CD4-positive, alpha-beta T cell treated with Interferon alpha-2 for 1 hour (primary cell): ENCODE measurements at places on chromosomes 6 and 20.

GRCh38 chr6:141413196-141413595, 719.5 kb upstream of the GJE1 start:
- DNase-seq = no peak

DNA sequence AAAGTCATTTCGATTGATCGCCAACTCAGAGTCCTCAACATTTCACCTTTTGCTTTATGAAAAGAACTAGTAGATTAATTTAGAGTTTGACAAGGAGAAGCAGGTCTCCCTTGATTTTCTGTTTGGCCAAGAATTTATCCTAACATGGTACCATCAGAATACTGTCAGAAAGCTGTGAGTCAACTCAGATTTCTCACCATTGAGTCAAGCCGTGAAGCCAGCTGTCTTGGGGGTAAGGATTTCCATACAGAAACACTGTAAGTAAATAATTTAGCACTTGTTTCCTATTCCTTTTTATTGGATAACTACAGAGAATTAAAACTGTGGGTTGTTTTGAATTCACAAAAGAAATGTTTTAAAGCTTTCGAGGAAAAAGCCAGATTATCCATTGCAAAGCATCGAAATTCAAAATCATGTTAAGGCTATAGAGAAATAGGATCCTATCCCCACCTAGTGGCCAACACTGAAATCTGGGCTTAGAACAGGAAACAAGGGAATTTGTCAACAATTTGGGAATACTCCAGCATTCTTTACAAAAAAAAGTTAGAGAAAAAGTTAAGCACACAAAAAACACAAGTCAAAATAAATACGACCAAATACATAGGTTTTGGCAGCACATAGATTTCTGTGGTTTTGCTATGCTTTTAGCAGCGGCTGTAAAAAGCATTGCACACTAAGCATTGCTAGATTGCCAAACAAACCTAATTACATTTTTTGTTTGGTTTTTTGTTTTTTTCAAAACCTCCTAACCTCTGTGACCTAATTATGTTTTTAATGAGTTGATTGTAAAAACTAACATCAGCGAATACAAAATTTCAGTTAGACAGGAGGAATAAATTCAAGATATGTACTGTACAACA, 44.2 kb downstream of the COL11A2 start:
- DNase-seq = no peak

DNA sequence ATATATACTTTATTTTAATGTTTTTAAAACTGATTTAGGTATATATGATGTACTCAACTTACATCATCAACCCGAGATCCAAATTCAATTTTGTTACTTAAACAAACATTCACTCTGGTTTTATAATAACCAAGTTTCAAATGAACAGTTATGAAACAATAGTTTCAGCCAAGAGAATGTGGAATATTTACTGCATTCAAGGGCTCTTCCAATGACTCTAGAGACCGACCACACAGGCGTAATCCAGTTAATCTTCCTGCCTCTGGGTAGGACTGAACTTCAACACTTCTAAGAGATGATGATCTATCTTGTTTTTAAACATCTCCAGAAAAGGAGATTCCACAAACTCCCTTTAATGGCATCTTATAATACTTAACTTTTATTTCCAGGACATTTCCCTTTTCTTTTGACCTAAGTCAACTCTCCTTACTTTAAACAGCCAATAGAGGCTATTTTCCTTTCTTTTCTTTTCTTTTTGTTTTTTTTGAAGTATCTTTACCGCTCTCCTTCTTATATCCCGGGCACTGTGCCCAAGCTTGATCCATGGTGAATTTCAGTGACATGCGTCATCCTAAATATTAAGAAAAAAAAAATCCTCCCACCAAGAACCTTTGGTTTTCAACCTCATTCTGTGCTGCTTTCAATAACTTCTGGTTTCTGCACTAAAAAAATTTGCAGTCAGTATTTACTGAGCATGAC, 110.1 kb downstream of the KIF13A start:
- no peak for DNase-seq

DNA sequence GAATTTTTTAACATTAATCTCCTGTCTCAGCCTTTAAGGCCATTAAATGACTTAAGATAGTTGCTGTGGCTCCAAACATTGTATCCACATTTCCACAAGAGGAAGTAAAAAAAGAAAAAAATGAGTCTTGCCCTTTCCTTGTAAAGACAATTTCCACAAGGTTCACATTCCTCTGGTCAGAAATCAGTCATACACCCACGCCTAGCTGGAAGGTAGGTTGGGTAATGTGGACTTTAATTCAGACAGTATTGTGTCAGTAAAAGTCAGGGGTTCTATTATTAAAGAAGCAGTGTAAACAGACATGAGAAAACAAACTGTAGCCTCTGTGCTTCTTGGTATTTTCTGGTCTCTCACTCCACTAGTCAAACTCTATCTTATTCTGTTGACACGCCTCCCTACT, 682.0 kb downstream of the GRIK2 start:
- no peak for DNase-seq

DNA sequence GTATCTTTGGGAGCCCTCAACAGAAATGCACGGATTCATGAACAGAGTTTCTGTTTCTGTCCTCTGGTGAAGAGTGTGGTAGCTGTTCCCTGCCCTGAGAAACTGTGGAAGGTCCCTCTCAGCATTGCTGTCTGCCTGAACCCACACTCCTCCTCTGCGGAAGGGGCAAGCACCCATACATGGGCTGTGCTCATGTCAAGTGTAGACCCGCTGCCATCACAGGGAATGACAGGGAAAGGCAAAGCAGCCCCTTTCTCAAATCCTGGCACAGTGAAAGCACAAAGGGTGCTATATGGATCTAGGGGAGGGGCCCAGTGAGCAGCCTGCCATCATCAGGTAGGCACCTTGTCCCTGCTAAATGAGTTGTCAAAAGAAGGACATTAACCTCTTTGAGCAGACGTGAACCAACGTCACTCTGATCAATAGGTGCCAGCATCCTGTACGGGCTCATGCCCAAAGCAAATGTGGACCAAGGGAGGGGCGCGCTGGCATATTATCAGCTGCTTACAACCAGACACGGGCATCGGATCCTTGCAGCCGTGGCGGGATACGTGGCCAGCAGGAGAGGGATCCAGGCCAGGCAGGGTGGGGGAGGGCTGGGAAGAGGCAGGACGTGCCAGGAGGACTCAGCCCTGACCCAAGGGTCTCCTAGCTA, 231.2 kb upstream of the PMEPA1 start:
- no peak for DNase-seq

GRCh38 chr6:157946865-157947532, 34.7 kb upstream of the SYNJ2 start:
- DNase-seq = peak; percentile 13

GRCh38 chr6:151004383-151005024, 139.0 kb downstream of the MTHFD1L start:
- no peak for DNase-seq

DNA sequence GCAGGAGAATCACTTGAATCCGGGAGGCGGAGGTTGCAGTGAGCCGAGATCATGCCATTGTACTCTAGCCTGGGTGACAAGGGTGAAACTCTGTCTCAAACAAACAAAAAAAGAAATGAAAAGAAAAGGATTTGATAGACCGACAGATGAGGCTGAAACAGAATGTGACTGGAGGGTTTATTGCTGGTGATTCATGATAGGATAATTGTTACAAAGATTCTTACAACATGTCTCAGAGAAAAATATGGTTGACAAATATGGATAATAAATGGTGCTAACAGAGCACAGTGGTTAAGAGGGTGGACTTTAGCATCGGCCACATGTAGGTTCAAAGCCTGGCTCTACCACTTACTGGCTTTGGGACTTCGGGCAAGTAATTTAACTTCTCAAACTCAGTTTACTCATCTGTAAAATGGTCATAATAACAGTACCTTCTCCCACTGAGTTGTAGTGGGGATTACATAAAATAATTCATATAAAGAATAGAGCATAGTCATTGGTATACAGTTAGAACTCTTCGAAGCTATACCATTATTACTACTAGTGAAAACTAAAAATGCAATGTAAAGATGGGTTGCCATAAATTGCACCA, 131.9 kb downstream of the MAP3K7 start:
- DNase-seq = no peak

DNA sequence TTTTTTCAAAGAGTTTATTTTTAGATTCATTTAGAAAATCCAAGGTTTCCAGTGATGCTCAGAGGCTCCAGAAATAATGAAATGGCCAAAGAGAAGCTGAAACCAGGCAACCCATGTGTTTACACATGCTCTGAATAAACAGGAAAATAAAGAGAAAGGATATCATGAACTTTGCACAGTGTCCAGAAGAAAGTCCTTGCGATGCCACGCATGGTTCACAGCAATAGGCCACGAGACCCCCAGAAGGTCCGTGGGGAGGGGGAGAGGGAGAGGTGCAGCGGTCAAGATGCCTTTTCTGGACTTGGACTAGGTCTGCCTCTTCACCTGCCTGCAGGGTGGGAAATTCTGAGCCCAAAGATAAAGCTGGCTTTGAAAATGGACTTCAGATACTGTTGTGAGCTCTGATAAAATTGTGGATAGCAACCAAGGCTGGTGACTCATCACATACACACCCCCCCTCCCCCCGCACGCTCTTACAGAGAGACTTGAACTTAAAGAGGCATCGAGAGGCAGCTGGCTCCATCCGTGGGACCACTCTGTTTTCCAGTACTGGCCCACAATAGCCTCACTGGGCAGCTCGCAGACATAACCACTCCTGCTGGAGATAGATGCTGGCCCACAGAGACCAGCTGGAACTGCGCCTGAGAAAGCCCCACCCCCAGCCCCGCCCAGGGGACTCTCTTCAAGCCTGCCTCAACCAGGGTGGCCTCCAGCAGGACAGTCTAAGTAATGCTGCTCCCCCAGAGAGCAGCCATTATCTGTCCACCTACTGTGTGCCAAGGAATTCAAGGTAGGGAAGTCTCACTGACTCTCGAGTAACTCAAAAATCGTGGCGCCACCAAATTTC, 21.2 kb upstream of the NFATC2 start:
- DNase-seq = no peak

GRCh38 chr6:151430886-151431285, 21.0 kb downstream of the RMND1 start:
- no peak for DNase-seq

- DNase-seq = no peak
These were observed 26.5 kb downstream of the NKAIN2 start for GRCh38 chr6:123830120-123830519.

DNA sequence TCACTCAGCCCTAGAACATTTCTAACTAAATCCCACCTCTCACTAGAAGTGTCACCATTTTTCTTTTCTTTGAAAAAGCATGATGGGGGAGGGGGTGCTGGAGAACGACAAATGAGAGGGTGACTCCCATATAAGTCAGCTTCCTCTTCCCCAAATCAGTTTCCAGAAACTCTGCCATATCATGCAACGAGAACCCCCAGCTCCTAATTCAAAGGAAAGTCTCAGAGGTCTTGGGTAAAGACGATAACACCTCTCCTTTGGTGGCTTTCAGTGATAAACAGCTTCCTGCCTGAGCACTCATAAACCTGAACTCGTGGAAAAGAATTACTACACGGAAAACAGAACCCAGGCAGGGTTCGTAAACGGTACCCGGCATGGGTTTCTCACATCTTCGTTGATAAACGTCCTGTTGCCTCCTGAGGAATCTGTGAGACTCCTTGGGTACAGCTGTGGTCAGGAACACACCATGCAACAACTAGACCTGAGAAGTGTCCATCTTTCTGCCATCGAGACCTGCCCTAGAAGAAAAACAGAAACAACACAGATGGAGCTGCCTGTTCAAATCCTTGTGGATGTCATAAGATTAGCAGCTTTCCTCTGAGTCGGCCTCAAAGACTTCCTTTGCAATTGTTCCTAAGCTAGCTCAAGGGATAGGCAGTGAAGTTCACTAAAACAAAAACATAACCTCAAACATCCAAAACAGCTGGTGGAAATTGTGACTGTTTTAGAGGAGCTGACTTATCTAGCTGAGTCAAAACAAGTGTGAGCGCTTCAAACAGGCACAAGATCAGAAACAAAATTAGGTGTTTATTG, 185.8 kb upstream of the PRDM1 start:
- DNase-seq = no peak
